Stimulated activated CD4-positive, alpha-beta T cell treated with anti-CD3 and anti-CD28 coated beads, Interleukin-15, amount 100 ng/mL, for 24 hours (primary cell): ENCODE measurements at places on chromosomes 1 and 21.

DNA sequence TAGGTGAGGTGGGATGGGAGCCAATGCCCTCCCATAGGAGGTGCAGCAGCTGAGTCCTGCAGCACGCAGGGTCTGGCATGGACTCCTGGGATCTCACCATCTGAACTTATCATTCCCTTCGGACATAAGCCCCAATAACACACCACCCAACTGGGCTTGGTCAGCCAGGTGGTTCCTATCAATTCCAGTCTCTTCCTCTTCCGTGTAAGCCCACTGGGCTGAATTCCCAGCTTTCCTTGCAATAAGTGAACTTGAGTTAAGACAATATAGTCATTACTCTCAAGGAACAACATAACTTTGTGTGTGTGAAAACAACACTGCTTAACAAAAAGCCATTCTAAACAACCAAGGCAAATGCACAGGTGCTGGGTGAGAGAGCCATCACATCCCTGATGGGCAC, 86.6 kb upstream of the EDN2 start:
- DNase-seq, result no peak

GRCh38 chr1:231828182-231828920, 201.8 kb downstream of the DISC1 start:
- DNase-seq, result no peak

- peak; percentile 46 for DNase-seq
Observed at GRCh38 chr21:39182484-39183271, 573 bp downstream of the PSMG1 start.

GRCh38 chr1:5620418-5620817, 371.8 kb downstream of the NPHP4 start:
- no peak for DNase-seq

DNA sequence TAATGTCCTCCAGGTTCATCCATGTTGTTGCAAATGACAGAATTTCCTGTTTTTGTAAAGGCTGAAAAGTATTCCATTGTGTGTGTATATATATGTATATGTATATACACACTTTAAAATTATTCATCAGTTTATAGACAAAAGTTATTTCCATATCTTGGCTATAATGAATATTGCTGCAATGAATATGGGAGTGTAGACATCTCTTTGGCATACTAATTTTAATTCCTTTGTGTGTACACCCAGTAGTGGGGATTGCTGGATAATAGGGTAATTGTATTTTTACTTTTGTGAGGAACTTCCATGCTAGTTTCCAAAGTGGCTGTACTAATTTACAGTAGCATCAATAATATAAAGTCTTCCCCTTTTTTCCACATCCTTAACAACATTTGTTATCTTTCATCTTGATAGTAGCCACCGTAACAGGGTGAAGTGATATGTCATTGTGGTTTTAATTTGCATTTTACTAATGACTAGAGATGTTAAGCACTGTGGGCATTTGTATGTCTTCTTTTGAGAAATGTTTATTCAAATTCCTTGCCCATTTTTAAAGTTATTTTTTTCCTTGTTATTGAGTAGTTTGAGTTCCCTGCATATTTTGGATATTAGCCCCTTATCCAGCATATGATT, 243.0 kb downstream of the PDE4B start:
- no peak for DNase-seq

DNA sequence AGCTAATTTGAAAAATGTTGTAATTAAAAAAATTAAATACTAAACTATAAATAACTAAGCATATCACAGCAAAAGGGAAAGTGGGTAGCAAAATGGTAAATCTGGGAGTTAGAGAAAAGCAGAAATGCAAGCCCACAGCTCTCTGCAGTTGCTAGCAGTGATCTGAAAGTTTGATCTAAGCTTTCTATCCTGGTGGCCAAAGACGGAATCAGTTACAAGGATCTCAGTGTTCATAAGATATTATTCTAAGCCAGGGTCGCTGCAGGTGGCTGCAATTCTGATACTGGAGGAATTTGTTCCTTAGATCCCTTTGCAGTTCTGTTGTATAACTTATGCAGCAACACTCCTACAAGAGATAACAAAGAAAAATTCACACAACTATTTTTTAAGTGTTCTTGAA, 363.7 kb downstream of the SETD4 start:
- DNase-seq, result no peak

- no peak for DNase-seq
Observed at GRCh38 chr1:41530411-41530810, 45.9 kb upstream of the EDN2 start.

DNA sequence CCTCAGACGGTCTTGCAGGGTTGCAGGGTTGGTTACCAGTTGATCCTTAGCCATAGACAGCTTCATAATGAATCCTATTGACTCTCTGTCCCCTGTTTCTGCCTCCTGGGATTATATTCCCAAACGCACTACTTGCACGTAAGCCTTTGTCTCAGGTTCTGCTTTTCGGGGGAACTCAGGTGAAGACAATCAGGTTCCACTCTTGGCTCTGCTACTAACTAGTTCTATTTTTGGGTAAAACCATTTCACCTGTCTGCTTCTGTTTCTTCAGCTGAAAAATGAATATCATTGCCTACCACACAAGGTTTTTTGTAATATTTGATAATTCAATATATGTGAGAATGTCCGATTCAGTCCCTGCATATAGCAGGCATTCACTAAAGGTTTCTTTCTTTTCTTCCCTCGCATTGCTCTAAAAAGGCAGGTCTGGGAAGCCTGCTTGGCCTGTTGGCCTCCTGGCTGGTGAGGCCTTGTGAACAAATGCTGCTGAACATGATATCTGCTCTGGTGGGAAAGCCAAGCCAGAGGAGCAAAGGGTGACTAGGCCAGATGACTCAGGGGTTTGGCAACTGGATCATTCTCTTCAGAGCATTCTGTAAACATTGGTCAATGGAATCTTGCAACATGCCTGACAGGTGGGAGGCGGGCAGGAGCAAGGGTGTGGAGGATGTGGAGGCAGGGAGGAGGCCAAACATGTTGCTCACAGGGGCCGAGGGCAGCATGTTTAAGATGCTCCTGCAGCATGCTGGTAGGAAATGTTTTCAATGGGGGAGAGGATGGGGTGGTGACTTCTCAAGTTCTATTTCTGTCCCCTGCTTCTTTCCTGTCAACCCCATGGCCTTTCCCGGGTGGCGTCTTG, 23.8 kb downstream of the IER5 start:
- no peak for DNase-seq

GRCh38 chr1:89451011-89451410, 73.6 kb upstream of the LRRC8B start:
- peak; percentile 42 for DNase-seq

- no peak for DNase-seq
Observed at GRCh38 chr1:91487469-91487868, 13.2 kb upstream of the CDC7 start.
